ENCODE measurements at places on chromosomes 7 and 10.

DNA sequence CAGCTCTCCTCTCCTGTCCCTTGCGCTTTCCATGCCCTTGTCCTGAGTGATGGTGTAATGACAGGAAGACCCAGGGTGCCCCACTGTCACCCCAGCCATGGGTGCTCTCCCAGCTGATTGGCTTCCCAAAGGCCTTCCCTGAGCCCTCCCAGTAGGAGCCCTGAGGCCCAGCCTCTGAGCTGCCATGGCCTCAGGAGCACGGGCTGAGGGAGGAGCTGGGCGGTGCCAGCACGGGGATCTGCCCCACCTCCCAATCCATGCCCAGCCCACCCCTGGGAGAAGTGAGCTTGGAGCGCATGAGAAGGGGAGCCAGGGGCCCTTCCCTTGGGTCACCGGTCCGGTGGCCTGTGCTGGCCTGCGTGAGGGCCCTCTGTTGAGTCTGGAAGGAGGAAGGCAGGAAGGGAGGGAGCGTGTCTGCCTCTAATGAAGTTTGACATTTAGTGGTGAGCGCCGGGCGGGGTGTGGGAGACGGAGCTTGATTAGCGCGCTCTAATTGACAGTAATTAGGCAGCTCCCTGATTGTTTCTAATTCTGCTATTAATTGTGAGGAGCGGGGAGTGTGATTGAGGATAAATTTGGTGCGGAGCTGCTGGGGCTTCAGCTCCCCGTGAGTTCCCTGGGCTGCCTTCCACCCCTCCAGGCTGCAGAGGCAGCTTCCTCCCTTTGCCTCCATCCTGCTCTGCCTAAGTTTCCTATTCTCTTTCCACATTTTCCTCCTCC is 28.3 kb downstream of the GBX1 start:
- DNase-seq = no peak

GRCh38 chr10:69327463-69328379 is 49.4 kb downstream of the HK1 start:
- DNase-seq = no peak

DNA sequence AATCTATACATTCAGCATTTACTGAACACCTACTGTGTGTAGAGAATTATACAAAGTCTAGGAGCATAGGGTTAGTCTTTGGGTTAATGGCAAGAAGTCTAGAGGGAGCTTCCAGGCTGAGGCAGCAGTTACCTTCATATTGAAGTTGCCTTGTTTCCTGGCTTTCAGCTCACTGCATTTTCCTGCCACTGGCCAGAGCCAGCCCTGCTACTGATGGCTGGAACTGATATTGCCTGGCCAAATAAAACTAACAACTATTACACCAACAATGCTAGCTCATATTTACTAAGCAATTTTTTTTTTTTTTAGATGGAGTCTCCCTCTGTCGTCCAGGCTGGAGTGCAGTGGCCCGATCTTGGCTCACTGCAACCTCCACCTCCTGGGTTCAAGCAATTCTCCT is 165.7 kb upstream of the ITGB1 start:
- DNase-seq = no peak

DNA sequence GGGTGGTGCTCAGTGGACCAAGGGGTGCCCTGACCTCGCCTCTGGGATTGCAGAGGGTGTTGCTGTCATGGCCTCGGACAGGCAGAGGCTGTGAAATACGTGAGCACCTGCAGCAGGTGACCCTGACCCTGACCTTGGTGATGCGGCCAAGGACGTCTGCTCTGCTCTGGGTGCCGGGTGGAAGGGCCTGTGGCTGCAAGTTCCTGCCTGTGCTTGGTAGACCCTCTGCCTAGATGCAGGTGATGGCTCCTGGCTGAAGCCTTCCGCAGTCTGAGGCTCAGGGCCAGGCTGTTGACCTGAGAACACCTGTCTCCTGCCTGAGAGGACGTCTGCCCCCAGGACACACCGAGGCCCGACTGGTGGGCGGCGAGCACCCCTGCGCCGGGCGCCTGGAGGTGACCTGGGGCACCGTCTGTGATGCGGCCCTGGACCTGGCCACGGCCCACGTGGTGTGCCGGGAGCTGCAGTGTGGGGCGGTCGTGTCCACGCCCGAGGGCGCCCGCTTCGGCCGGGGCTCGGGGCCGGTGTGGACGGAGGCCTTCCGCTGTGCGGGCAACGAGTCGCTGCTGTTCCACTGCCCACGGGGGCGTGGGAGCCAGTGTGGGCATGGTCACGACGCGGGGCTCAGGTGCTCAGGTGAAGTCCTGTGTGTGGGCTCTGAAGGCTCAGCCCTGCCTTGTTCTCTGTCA is 4.4 kb downstream of the SCART1 start:
- DNase-seq = no peak

DNA sequence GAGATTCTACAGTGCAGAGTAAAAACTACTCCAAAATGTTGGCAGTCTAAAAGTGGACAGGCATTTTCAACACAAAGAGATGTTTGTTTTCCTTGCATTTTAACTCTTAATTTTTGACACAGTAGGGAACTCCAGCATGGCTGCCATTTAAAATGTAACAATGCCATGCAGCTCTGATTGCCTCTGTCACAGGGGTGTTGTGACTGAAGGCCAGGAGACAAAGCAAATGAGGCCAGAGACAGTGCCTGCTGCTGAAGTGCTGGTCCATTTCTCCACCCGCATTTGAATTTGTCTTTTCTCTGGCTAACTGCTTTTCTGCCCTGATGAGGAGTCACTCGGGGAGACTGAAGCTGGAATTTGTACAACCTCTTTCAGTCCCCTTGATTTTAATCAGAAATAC is 710.6 kb upstream of the GALNT17 start:
- DNase-seq = no peak

DNA sequence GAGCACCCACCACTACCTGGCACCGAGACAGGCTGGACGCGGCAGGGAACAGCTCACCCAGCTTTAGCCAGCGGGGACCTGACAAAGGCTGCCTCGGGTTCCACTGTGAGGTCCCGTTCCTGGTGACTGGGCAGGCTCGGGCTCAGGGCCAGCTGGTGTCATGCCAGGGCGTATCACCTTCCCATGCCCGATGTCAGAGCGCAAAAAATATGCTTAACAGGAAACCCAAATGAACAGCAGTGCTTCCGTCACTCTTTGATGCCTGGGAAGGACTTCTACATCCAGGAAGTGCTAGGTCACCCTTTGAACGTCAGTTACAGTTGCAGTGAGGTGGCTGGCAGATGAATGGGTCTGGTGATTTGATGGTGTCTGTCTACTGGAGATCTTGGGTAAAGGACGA is 106.0 kb downstream of the ADARB2 start:
- no peak for DNase-seq

DNA sequence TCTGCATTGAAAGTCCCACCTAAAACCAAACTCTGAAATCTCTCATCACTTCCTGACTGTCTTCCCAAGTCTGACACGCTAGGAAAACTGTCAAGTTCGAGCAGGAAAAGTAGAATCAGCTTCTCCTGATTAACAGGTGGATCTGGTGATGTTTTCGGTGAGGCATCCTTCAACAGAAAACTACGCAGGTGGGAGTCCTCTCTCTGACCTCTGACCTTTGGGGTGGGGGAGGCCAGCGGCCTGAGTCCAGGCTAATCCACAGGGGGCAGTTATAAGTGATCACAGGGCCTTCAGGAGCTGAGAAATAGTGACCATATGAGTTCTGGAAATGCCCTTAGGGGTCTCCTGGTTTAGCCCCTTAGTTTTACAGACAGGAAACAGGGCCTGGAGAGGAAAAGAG is 13.4 kb upstream of the NPFFR1 start:
- DNase-seq = no peak
